HFFc6 (cell line): ENCODE measurements at places on chromosomes 5 and 9. TPM values are rescaled to one million over a fixed set of nuclear protein-coding genes. Genes with fewer than 3 reads are reported as not detected.
A peak's percentile ranks its signal among the peaks of the same experiment; 100 is the strongest.

DNA sequence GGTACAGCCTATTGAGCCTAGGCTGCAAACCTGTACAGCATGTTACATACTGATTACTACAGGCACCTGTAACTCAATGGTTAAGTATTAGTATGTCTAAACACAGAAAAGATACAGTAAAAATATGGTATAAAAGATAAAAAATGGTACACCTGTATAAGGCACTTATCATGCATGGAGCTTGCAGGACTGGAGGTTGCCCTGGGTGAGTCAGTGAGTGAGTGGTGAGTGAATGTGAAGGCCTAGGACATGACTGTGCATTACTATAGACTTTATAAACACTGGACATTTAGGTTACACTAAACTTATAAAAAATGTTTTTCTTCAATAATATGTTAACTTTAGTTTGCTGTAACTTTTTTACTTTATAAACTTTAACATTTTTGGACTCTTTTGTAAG, 171.3 kb downstream of the SLC28A3 start:
- peaks cover 55% of the 10 kb centered on the region for H3K4me1 ChIP-seq
- DNase-seq, result peak; percentile 60
- no peaks in the 10 kb centered on the region for H3K36me3 ChIP-seq
- H3K27me3 ChIP-seq, result no peaks in the 10 kb centered on the region

DNA sequence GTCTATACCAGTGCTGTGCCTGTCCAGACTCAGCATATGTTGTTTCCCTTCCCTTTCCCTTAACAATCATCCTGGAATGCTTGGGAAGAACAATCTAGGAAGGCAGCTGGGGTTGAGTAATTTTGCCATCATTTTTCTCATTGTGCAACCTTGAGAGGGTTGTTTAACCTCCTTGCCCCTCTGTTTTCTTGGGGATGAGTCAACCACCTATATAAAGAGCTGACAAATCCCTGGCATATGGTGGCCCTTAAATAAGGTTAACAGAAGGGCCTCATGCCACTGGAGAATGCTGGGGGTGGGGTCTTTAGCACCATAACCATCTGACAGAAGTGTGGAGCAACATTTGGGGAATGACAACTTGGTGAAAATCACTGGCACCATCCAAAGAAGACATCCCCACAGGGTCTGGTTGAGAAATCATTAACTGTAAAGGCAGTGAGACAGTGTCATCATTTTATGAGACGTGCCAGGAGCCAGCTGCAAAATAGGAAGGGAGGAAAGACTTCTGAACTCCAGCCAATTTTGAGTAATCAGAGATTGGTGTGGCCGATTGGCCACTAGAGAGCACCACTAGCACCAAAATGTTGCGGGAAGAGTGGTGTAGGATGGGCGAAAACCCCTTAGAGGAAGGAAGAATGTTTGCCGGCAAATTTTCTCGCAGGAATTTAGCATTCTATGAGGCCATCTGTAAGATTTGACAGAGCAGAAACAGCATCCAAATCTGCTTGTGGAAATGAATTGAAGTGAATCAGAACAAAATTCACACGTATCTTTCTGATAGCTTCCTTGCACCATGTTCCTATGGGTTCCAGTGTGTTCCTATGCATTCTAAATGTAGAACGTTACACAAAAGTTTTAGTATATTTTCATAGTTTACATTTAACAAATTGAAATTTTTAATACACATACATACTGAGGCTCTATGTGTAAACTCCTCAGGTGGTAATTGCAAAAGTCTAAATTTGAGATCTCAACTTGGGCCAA, 113.8 kb downstream of the MSX2 start:
- no peak overlapping the region for H3K4me3 ChIP-seq
- no peaks in the 10 kb centered on the region; the same call in 1 of the 2 replicates for H3K36me3 ChIP-seq
- H3K27ac ChIP-seq, result no peak overlapping the region
- no peaks in the 10 kb centered on the region for H3K4me1 ChIP-seq
- H3K27me3 ChIP-seq, result peaks cover 2% of the 10 kb centered on the region
- DNase-seq, result no peak

DNA sequence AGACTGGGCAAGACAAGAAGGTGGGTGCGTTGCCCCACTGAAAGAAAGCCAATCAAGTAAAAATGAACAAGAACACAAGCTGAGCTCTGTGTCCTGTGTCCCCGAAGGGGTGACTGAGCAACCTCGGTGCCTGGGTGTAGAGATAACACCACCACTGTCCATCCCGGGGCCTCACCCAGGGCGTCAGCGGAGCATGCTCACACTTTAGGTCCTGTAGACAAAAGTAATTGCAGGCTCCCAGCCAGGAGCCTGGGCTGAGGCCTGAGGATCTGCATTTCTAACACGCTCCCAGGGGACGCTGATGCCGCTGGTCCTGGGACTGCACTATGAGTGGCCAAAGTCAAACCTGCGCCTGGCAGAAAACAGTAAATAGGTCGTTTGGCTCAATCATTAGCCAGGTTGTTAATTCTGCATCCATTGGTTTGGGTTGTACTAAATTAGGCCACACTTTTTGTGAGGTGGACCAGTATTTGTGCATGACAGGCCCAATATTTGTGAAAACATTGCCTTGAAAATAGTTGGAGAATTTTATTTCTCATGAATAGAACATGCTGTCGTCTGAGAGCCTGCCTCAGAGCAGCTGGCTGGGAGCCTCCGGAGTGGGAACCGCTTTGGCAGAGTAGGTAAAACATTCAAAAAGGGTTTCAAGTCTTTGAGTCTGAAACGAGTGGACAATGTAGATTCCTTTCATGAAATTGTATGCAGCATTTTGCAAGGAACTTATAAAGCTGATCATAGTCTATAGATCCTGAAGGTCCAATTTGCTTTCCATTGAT, 38.3 kb downstream of the ANKRD33B start:
- DNase-seq, result no peak
- H3K27ac ChIP-seq, result peak overlapping the region; percentile 82; the same call in 1 of the 2 replicates
- H3K4me3 ChIP-seq, result peak overlapping the region; percentile 79
- peaks cover 54% of the 10 kb centered on the region for H3K4me1 ChIP-seq
- H3K27me3 ChIP-seq, result no peaks in the 10 kb centered on the region; the same call in 1 of the 2 replicates

Gene KCNV2
- total RNA-seq, result not detected in 3 replicates

DNA sequence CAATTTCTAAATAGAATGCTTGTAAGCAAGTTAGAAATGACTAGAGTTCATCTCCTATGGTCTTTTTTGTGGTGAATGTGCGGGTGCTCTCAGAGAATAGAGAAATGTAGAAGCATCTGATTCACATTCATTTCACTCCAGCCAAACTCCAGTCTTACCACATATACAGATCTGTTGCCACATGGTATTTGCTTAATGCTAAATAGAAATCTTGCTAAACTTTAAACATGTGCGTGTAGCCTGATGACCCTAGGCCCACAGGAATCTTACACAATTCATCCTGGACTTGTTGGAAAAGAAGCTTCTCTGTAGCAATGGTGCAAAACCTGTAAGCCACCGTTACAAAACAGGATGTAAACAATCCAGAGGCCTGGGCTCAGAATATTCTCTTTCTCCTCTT, 135.2 kb downstream of the PCSK1 start:
- DNase-seq, result peak; percentile 89
- no peaks in the 10 kb centered on the region; the same call in none of the 2 replicates for H3K27me3 ChIP-seq
- H3K4me1 ChIP-seq, result peaks cover 71% of the 10 kb centered on the region
- peak overlapping the region; percentile 55 for H3K4me3 ChIP-seq
- H3K27ac ChIP-seq, result peak overlapping the region; percentile 95
- peaks cover 26% of the 10 kb centered on the region for H3K36me3 ChIP-seq

DNA sequence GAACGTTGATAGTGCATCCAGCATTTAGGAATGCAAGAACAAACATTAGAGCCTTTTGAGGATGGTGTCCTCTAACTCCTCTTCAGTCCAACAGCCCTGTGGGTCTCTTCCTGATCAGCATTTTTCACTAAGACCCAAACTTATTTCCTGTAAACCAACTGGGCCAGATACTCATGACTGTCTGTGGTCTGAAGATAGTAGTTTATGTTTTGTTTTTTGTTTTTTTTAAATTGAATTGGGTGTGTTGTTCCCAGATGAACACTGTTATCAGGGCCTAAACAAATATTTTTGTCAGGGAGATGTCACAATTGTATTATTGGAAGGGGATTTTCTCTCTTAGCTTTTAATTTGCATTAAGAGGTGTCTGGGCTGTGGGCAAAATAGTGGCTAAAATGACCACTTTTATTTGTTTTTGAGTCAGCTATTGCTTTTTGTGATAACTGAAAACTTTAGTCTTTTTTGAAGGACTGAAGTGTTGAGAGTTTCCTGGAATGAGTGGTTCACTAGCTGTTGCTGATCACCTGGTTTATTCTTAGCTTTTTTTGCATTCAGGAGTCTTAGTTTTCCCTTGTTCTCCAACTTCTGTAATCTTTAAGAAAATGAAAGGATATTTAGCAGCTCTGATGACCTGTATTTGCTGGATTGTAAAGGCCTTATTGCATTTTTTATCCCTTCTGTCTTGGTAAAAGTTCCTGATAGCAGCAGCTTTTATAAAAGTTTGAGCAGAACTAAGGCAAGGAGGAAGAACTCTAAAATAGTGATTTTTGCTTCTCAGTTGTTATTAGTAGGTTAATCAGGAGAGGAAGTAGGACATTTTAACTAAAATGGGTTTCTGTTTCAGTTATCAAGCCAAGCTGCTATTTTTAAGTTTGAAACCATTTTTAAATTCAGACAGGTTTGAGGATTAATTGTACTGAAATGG, 5.5 kb downstream of the MAN2A1 start:
- H3K27ac ChIP-seq, result peak overlapping the region; percentile 65
- no peaks in the 10 kb centered on the region for H3K36me3 ChIP-seq
- 0 out of 2 replicates have a peak overlapping the region, but pooled peaks have one; percentile 3 for H3K4me3 ChIP-seq
- no peak for DNase-seq
- H3K4me1 ChIP-seq, result peaks cover 50% of the 10 kb centered on the region
- no peaks in the 10 kb centered on the region; the same call in 1 of the 2 replicates for H3K27me3 ChIP-seq

DNA sequence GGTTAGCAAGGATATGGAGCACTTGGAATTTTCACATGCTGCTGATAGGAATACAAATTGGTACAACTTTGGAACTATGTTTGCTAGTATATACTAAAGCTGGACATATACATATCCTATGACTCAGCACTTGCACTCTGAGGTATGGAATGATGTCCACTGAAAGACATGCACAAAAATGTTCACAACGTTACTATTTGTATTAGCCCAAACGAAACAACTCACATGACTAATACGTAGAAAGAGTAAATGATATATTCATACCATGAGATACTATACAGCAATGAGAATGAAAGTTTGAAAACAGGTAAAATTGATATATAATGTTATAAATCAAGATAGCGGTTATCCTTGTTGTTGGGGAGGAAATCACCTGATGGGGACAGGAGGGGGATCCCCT, 45.5 kb upstream of the CDC42SE2 start:
- peaks cover 26% of the 10 kb centered on the region for H3K4me1 ChIP-seq
- H3K27me3 ChIP-seq, result no peaks in the 10 kb centered on the region
- peak; percentile 16 for DNase-seq
- H3K27ac ChIP-seq, result no peak overlapping the region; the same call in 1 of the 2 replicates
